Esophagus squamous epithelium (tissue), 5 donors: ENCODE measurements at places on chromosomes 7 and 10. TPM values are rescaled to one million over a fixed set of nuclear protein-coding genes. Genes with fewer than 3 reads are reported as not detected.
A peak's percentile ranks its signal among the peaks of the same experiment; 100 is the strongest.

DNA sequence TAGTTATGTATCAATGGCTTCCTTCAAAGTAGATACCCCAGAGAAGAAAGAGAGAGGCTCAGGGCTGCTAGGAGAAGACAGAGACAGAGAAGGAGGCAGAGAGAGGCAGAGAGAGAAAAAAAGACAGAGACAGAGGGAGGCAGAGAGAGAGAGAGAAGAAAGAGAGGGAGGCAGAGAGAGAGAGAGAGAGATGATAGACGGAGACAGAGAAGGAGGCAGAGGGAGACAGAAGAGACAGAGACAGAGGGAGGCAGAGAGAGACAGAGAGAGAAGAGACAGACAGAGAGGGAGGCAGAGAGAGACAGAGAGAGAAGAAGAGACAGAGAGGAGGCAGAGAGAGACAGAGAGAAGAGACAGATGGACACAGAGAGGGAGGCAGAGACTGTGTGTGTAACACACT, 187.9 kb downstream of the DNAJB6 start:
- no peak for DNase-seq

The AMPH gene
- 0.18 TPM for total RNA-seq

The ZNF804B gene
- total RNA-seq: not detected

The ADIRF gene
- total RNA-seq: 29.8 TPM

- DNase-seq: no peak
These were observed 69.5 kb upstream of the IL6 start for GRCh38 chr7:22657479-22657878.

The HECTD2 gene
- total RNA-seq: 7.5 TPM

The SFXN2 gene
- 4.6 TPM for total RNA-seq

GRCh38 chr7:100837099-100837836, 9.9 kb upstream of the EPHB4 start:
- DNase-seq: peak; percentile 51

The STAG3 gene
- total RNA-seq: 0.40 TPM

- DNase-seq: no peak
These were observed 12.6 kb upstream of the ICA1 start for GRCh38 chr7:8274589-8274988.

- no peak for DNase-seq
These were observed 185.1 kb downstream of the SEMA3D start for GRCh38 chr7:85001495-85002345.

GRCh38 chr10:132533571-132534260, 3.9 kb upstream of the INPP5A start:
- DNase-seq: no peak

DNA sequence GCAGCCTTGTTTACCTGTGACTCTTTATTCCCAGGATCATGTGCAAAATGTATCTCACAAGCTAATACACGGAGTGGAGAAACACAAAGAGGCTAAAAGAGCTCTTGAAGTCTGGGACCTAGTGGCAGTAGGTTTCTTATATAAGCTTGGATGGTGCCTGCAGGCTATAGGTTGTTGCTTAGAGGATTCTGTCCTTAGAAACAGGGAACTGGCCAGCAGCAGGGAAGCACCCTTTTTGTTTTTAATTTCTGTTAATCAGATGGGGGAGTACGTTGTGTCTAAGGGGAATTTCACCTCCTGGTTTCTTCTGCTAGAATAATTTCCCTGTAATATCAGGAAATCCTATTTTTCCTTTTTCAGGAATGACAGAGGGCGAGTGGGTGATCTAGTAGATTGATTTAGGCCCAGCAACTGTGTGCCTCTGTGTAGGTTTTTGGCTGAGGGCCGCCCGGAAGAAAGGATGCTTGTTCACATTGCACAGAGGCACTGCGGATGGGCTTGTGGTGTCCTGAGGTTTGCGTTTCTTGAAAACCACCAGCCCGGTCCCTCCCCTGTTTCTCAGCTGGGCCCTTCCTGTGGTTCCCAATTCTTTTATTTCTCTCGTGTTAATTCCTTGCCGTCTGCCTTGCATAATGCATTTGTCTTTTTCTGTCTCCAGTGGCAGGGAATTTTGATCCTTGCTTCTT, 158.0 kb downstream of the CAMK1D start:
- no peak for DNase-seq

- no peak for DNase-seq
These were observed 20.0 kb downstream of the TWIST1 start for GRCh38 chr7:19097165-19098055.

DNA sequence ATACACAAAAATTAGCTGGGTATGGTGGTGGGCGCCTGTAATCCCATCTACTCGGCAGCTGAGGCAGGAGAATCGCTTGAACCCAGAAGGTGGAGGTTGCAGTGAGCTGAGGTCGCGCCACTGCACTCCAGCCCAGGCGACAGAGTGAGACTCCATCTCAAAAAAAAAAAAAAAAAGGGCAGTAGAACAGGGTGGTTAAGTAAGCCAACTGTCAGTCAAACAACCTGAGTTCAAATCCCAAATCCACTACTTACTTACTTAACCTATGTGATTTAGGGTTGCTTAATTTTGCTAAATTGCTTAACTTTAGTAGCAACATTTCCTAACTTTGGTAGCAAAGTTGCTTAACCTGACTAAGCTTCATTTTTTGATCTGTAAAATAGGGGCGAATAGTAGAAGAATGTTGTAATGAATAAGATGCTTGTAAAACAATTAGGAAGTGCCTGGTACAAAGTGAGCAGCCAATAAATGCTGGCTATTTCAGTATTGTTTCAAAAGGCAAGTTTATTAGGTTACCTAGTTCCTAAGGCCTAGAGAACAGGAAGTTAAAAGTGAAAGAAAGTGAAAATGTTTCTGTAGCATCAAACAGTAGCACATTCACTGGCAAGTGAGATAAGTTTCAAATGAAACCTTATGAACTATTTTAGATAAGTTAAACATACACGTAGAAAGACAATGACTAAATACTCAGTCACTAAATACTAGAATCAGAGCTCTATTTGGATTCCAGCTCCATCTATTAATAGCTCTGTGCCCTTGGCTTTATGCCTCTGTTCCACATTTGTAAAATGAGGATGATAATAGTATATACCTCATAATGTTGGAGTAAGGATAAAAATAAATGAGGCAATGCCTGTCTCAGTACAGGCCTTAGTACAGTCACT, 64.3 kb downstream of the HOXA1 start:
- no peak for DNase-seq

The OPTN gene
- total RNA-seq: 23.3 TPM
